NCI-H446 treated with DMSO at 0.1 percent for 48 hours (cell line): ENCODE measurements at places on chromosomes 2 and 18.

GRCh38 chr18:45104049-45104395 lies 423.3 kb downstream of the SETBP1 start:
- DNase-seq: no peak

DNA sequence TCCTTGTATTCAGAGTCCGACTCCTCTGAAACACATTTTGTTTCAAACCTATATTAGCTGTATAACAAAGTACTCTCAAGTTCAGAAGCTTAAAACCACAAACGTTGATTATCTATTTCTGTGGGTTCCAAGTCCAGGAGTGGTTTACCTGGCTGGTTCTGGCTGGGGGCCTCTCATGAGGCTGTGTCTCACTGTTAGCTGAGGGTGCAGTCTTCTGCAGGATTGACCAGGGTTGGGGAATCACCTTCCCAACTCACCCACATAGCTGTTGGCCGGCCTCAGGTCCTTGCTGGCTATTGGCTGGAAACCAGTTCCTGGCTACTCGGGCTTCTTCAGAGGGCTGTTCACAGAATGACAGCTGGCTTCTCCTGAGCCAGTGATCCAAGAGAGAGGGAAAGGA lies 18.0 kb upstream of the ATIC start:
- no peak for DNase-seq

- DNase-seq: no peak
Observed at GRCh38 chr2:26184555-26185303, 11.8 kb downstream of the GAREM2 start.

DNA sequence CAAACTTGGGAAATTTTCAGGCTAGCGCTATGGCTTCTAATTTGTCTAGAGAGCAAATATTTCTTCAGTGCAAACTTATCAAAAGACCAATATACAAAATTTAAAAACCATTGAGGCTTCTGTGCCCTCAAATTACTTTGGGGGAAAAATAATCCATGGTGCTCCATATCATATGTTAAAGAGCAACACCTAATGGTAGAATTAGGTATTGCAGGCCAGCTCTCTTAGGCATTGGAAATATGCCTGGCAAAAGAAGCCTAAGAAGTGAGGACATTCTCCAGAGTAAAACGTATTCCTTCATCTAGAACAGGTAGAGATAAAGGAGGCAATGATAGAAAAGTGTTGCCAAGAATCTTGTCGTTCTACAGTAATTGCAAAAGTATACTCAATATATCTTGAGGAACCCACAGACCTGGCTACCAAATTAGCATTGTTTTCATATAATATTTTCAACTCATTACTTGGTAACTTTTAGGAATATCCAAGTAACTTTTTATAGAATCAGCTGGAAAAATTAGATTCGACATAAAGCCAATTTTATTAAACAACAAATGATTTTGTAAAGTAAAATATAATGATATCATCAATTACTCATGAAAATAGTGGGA lies 401.1 kb downstream of the BCL11A start:
- DNase-seq: no peak

DNA sequence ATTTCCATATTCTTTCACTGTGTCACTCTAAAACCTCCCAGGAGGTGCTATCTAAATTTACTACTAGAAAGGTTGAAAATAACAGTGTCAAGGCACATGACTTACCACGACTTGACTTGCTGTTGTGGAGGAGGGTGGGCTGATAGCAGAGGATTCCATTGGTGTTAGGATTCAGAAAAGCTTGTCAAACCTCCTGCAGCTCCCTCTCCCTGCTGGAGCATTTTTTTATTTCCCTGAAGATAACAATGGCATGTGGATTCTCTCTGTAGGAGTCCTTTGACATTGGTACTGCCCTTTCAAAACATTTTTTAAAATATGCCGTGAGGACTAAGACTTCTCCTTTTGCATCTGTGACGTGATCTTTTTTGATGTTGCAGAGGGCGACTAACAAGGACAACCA lies 696.9 kb upstream of the GYPC start:
- no peak for DNase-seq

- DNase-seq: no peak
Observed at GRCh38 chr2:66824926-66825325, 390.0 kb downstream of the MEIS1 start.

- DNase-seq: no peak
Observed at GRCh38 chr2:174633623-174633930, 36.0 kb upstream of the WIPF1 start.

GRCh38 chr2:38526195-38526594 lies 76.5 kb downstream of the HNRNPLL start:
- DNase-seq: no peak

DNA sequence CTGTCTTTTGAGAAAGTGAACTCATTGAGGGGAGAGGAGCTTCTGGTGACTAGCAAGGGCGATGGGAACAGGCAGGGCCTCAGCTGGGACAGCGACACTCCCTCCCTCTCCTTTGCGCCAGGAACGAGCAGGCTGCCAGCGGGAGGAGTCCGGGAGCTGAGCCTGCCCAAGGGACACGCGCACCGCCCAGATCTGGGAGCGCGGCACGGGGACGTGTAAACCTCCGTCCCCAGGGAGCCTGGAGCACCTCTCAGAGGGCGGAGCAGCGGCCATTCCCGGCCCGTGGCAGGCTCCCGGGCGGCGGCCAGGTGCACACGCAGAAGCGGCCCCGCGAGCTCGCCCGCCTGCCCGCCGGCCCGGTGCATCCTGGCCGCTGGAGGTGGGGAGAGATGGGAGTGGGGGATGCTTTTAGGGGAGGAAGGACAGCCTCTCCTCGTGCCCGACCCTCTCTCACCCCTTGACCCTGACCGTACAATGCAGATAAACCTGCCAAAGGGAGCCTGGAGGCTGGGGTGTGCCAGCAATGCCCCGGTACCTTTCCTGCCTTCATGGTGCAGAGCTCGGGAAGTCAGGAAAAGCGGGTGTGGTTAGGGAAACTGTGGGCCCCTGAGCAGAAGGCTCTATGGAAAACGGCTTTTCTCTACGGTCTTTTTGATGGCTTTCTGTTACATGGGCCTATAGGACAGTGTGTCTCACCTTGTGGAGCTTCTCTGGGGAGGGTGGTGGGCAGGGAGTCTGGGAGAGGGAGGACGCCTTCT lies 2.2 kb downstream of the AQP4 start:
- DNase-seq: no peak

GRCh38 chr18:8260319-8260718 lies 348.9 kb upstream of the RAB12 start:
- DNase-seq: no peak

DNA sequence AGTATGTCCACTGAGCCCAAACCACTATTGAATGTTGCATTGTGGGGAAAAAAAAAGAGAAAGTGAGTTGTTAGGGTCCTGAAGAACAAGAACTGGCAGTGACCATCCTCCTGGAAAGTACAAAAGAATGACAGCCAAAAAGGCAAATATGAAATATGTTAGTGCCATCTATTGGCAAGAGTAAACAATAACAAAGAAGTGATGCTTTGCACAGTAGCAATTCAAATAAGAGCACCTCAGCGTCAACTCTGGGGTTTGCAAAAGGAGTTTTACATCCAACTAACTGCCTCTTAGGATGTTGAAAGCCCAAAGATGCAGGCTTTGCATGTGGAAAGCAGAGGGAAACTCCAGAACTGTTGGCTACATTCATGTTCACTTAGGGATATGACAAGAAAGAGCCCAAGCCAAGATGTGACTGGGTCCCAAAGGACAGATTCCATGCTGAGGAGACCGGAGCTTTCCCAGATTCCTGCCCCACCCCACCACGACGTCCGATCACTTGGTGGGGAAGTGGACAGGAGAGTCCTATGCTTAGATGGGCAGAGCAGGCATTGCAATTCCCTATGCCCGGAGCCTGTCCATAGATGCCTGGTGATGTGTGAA lies 15.6 kb downstream of the TRABD2A start:
- no peak for DNase-seq

DNA sequence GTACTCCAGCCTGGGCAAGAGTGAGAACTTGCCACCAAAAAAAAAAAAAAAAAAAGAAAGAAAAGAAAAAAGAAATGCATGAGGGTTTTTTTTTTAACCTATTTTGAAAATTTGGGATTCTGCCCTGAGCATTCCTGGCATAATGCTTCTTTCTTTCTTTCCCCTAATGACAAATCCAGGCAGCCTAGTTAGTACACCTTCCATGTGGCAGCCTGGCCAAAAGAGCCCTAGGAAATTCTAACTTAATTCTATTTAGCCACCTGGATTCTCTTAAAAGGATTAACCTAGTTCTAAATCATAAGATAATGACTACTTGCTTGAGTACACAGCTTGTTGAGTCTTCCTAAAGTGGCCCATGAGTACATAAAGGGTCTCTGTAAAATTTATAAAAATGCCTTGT lies 160.1 kb downstream of the THADA start:
- no peak for DNase-seq

DNA sequence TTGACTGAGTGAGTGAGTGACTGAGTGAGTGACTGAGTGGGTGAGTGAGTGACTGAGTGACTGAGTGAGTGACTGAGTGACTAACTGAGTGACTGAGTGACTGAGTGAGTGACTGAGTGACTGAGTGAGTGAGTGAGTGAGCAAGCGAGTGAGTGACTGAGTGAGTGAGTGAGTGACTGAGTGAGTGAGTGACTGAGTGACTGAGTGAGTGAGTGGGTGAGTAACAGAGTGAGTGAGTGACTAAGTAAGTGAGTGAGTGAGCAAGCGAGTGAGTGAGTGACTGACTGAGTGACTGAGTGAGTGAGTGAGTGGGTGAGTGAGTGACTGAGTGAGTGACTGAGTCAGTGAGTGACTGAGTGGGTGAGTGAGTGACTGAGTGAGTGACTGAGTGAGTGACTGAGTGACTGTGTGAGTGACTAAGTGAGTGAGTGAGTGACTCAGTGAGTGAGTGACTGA lies 11.9 kb downstream of the MAL start:
- no peak for DNase-seq

- DNase-seq: no peak
Observed at GRCh38 chr2:241808051-241808720, 807 bp upstream of the NEU4 start.

GRCh38 chr2:193985272-193985671 lies 1671.8 kb upstream of the SLC39A10 start:
- peak; percentile 36 for DNase-seq

GRCh38 chr2:221137385-221137784 lies 434.7 kb downstream of the EPHA4 start:
- DNase-seq: no peak

DNA sequence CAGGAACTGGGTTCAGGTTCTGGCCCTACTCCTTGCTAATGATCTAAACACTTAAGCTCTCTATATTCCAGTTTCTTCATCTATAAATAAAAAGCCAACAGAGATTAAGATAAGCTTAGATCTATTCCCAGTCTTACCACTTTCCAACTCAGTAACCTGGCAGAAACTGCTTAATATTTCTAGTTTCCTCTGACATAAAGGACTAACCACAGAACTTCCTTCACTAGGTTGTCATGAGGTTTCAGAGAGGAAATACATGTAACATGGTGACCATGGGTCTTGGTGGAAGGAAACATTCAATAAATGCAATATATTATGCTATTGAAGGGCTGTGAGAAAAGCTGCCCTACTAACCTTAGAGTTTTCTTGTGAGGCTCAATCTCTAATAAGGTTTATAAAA lies 114.4 kb upstream of the PDE1A start:
- no peak for DNase-seq

GRCh38 chr18:48002933-48003365 lies 72.5 kb upstream of the SMAD2 start:
- no peak for DNase-seq

DNA sequence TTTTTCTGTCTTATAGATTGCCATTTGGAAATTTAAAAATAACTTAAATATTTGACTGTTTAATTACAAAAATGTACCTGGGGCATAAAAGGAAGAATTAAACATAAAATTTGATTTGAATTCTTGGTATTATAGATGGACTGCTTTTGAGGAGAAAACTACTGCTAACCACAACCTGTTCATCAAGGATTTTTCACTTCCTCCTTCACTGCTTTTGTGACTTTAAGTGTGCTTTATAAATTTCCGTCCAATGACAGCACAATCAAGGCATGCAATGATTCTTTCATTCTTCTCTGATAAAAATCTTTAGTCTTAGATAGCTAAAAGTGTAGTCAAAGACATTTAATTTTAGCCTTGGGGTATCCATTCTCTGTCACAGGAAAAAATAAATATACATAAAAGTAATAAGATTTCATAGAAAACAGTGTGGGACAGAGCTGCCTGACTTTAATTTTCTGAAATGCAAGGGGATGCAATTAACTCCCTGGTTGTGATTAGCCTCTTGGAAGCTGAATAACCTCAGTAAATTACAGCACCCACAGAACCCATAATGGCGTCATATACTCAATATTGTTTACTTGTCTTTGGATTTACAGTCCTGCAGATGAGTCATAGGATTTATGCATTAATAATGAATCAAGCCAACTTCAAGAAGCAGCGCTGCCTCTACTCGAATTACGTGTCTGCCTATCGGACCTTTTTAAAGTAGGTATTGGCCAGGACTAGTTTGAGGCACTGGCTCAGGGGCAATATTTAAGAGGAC lies 587.9 kb downstream of the NRXN1 start:
- peak; percentile 76 for DNase-seq

DNA sequence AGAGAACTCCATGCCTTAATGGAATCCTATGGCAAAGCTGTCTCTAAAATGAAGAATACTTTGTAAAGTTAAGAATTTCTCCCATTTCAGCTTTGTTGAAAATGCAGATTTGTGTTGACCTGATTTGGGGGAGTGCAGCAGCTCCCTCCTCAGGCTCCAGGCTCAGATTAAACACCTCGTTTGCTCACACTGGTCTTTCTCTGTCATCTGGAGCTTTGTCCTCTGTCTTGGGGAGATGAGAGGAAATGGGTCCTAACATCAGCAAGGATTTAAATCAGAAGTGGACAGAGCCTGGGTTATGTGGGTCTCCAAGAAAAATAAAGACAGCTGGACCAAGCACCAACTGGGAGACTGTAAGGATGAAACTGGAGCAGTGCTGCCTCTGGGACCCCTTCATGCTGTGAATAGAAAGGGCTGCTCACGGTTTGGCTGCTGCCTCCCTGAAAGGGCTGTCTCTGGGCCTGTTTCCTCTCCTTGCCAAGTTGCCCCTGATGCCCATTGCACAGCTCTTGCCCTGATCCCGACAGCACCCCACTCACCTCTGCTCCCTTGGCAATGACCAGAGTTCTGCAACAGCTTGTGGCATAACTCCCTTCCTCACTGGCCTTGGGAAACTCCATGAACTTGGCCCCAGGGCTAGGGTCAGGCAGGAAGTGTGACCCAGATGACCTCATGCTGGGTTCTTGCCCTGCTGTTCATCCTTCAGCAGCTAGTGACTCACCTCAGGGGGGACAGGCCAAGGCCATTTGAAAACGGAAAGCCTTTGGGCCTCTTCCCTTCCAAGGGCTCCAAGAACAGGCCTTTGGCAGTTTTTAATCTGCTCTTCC lies 197.2 kb downstream of the CYP26B1 start:
- DNase-seq: no peak

GRCh38 chr2:38038682-38039081 lies 37.3 kb downstream of the CYP1B1 start:
- no peak for DNase-seq

- no peak for DNase-seq
Observed at GRCh38 chr2:174681099-174682006, 82.9 kb downstream of the CHRNA1 start.

DNA sequence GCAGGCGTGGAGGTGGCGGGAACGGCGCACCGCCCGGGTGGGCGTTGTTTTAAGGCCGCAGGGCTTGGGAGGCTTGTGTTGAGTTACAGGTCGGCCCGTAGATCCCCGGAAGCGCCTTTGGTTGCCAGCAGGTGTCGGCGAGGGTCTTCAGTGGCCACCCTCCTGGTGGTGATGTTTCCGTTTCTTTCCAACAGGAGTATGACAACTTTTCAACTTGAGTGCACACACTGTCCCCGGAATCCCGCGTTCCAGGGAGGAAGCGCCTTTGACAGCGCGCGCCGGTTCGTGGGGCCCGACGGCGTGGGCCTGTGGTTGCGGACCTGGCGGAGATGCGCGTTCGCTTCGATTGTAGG lies 1.0 kb upstream of the HDAC4 start:
- no peak for DNase-seq

- no peak for DNase-seq
Observed at GRCh38 chr2:32758232-32758631, 130.4 kb downstream of the TTC27 start.
